ENCODE measurements at places on chromosomes 1 and 21. TPM values are rescaled to one million over a fixed set of nuclear protein-coding genes. Genes with fewer than 3 reads are reported as not detected.

AMY2A gene
- not detected for total RNA-seq

OR6K3 gene
- total RNA-seq = not detected

FCGR3B gene
- not detected for total RNA-seq

XKR8 gene
- total RNA-seq = 9.6 TPM

DCST1 gene
- not detected for total RNA-seq

SH2D5 gene
- 3.2 TPM for total RNA-seq

GRCh38 chr1:54498383-54499096 lies 49.5 kb upstream of the ACOT11 start:
- no peak for DNase-seq
- H3K27ac ChIP-seq = no peak overlapping the region
- H3K36me3 ChIP-seq = no peaks in the 10 kb centered on the region
- peak overlapping the region; percentile 75 for H3K4me3 ChIP-seq
- peaks cover 16% of the 10 kb centered on the region for H3K4me1 ChIP-seq

DNA sequence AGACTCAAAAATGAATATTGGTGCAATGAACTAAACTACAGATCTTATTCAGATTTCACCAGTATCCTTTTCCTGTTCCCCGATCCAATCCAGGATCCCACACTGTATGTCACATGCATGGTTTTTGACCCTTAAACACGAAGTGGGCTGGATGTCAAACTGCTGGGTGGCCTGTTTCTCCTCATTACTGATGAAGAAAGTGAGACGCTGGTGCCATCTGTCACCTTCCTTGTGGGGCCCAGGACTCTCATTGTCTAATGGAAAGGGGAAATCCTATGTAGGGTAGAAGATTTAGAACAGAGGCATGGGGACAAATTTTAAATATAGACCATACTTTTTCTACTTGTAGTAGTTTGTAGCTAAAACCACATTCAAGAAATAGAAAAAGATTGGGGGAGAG lies 56.2 kb downstream of the DISC1 start:
- DNase-seq = no peak
- no peaks in the 10 kb centered on the region for H3K27me3 ChIP-seq
- H3K27ac ChIP-seq = peak overlapping the region; percentile 71
- H3K4me1 ChIP-seq = peaks cover 16% of the 10 kb centered on the region

GRCh38 chr1:5717031-5717682 lies 275.1 kb downstream of the NPHP4 start:
- no peaks in the 10 kb centered on the region for H3K27me3 ChIP-seq
- no peak for DNase-seq
- no peak overlapping the region for H3K4me3 ChIP-seq
- peaks cover 29% of the 10 kb centered on the region for H3K4me1 ChIP-seq
- no peak overlapping the region for H3K27ac ChIP-seq
- H3K36me3 ChIP-seq = no peaks in the 10 kb centered on the region

DNA sequence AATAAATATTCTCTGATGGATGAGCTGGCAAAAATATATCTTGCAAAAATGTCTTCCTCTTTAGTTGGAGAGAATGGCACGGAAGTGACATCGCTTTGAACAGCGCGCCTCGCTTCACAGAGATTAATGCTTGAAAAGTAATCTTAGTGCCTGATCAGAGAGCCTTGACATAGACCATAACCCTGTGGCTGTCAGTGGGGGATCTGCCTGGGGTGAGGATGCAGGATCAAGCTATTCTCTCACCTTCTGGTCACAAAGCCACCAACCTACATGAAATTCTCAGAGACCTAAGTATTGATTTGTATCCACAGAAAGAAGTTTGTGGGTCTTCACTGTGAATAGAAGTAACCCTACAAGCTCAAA lies 492.6 kb downstream of the LMO4 start:
- DNase-seq = no peak
- no peaks in the 10 kb centered on the region for H3K27me3 ChIP-seq
- no peak overlapping the region for H3K4me3 ChIP-seq

DNA sequence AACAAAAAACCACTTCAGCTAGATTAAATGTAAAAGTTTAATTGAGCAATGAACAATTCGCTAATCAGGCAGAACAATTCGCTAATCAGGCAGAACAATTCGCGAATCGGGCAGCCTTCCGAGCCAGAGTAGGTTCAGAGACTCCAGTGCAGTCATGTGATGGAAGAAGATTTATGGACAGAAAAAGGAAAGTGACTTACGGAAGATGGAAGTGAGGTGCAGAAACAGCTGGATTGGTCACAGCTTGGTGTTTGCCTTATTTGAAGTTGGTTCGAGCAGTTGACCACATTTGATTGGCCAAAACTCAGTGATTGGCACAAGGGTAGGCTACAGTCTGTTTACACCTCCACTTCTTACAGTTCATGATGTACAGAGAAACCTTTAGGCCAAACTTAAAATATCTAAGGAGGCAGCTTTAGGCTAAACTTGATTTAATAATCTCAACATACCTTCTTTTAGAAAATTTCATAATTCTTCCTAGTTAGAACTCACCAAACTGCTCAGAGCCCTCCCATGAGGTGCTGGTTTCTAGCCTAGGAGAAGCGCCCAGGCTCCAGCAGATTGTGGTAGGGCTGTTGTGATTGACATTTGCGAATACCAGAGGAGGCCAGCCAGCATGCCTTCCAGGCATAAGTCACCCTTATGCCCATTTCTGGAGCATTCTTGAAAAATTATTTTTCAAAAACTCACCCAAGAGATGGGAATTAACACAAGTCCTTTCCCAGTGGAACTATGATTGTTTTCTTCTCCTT lies 22.8 kb upstream of the KCNC4 start:
- H3K36me3 ChIP-seq = no peaks in the 10 kb centered on the region
- peaks cover 32% of the 10 kb centered on the region for H3K27me3 ChIP-seq
- DNase-seq = no peak
- peaks cover 15% of the 10 kb centered on the region for H3K4me1 ChIP-seq

- no peak overlapping the region for H3K4me3 ChIP-seq
- no peaks in the 10 kb centered on the region for H3K27me3 ChIP-seq
- DNase-seq = no peak
- H3K27ac ChIP-seq = no peak overlapping the region
Observed at GRCh38 chr1:3500265-3500835, 45.9 kb downstream of the ARHGEF16 start.

DNA sequence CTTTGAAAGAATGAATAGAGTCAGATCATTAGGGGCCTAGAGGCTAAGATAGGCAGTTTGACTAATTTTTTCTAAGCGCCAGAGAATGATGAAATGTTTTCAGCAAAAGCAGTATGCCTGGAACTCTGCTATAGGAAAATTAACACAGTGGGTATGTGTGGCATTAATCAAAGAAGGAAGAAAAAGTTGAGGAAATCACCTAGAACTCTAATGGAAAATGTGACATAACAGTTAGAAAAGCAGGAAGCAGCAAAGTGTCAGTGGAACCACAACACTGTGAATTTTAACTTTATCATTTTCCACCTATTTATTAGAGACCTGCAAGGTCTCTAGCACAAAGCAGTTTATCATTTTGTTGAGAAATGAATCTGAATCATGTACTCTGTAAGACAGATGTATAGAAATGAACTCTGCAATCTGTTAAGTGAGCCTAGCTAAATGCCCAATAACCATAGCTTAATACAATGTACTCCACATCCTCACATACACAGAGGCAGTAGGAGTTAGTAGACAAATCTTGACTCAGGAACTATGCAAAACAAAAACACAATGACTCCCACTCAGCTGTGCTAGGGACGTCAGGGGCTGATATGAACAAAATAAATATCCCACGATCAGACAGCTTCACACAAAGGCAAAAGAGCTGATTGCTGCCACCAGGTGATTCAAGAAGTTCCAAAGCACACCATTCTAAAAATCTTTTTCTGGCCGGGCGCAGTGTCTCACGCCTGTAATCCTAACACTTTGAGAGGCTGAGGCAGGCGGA lies 500.7 kb upstream of the NFIA start:
- H3K36me3 ChIP-seq = peaks cover 19% of the 10 kb centered on the region
- DNase-seq = no peak
- no peak overlapping the region for H3K4me3 ChIP-seq
- H3K27ac ChIP-seq = no peak overlapping the region
- H3K27me3 ChIP-seq = no peaks in the 10 kb centered on the region

GRCh38 chr1:42567038-42567437 lies 91.2 kb upstream of the PPIH start:
- no peaks in the 10 kb centered on the region for H3K27me3 ChIP-seq
- H3K36me3 ChIP-seq = no peaks in the 10 kb centered on the region
- no peak overlapping the region for H3K27ac ChIP-seq
- no peak overlapping the region for H3K4me3 ChIP-seq
- H3K4me1 ChIP-seq = no peaks in the 10 kb centered on the region

- H3K27ac ChIP-seq = no peak overlapping the region
- H3K4me3 ChIP-seq = no peak overlapping the region
- H3K36me3 ChIP-seq = no peaks in the 10 kb centered on the region
Observed at GRCh38 chr1:215672482-215672881, 105.4 kb downstream of the KCTD3 start.

DNA sequence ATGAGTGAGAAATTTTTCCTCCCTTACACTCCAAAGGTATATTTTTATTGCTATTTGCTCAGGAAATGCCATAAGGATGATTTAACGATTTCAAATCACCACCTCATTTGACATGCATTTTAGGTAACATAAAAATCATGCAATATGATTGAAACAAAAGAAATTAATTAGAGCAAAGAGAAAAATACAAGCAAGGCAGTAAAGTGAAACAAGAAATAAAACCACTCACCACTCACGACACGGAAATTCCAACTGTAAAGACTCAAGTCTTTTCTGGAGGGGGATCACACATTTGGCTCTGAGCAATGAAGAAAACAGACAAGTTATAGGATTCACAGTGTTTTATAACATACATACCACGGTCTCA lies 86.8 kb upstream of the ARHGAP29 start:
- no peak overlapping the region for H3K4me3 ChIP-seq
- H3K4me1 ChIP-seq = peaks cover 41% of the 10 kb centered on the region
- no peak overlapping the region for H3K27ac ChIP-seq
- DNase-seq = no peak

- peaks cover 100% of the 10 kb centered on the region for H3K27me3 ChIP-seq
- DNase-seq = no peak
- H3K27ac ChIP-seq = no peak within 1 kb of the TSS
- peaks cover 6% of the 10 kb centered on the region for H3K36me3 ChIP-seq
- peak within 1 kb of the TSS; percentile 86 for H3K4me3 ChIP-seq
Observed at GRCh38 chr1:170664093-170664827, at the start of gene PRRX1. Gene PRRX1, plus strand, starts transcription at chr1:170664131. Its CDS starts 88 bp downstream, at chr1:170664219.

All from neural crest cell (in vitro differentiated cells).